ENCODE measurements at places on chromosomes 7 and 10.

- DNase-seq = no peak
Measured at GRCh38 chr7:142790555-142790954, 19.8 kb downstream of the PRSS2 start.

GRCh38 chr7:91228327-91228726, 35.9 kb upstream of the FZD1 start:
- no peak for DNase-seq

DNA sequence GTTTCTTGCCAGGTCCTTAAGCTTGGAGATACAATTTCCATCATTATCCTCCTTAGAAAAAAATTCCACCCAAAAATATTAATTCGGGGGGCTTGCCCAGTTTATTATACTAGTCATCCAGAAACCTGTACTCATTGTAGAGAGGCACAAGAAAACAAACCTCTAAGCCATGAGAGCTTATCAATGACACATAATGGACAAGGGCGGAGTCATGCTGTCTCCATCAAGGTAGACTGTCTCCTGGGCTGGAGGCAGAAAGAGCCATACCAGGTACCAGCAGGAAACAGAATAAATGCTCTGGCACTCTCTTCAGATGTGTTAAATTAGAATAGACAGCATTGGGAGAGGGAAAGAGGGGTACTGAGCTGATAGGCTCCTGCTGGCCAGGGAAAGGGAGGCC, 69.8 kb upstream of the GSDME start:
- DNase-seq = no peak

DNA sequence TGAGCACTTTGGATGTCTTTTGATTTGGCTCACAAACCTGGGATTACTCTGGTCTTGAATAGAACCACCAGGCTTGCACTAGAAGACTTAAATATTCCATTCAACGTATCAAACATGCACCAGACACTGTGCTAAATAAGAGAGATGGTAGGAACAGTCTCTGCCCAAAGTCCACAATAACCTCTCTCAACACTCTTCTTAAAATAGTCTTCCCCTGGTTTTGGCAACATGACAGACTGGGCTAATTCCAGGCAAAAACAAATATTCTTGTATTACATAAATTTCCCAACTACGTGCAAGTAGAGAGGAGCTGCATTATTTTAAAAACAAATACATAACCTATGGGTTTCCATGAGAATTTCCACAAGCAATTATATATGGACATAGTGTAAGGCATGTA, 64.8 kb upstream of the PAPSS2 start:
- no peak for DNase-seq

DNA sequence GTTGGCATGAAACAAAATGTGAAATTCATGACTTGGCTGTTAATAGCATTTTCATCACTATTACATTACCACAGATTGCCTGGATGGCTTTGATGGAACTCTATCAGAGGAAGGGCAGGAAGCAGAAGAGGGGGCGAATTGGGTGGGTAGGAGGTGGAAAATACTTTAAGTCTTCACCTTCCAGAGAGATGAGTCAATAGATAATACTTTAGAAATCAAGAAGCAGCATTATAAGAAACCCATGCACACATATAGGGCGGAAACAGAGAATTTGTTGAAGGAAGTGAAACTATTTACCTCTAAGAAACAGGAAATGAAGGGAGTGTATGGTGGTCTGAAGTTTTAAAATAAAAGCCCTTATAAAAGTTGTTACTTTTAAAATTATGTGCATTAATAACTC, 152.1 kb upstream of the TARP start:
- no peak for DNase-seq

DNA sequence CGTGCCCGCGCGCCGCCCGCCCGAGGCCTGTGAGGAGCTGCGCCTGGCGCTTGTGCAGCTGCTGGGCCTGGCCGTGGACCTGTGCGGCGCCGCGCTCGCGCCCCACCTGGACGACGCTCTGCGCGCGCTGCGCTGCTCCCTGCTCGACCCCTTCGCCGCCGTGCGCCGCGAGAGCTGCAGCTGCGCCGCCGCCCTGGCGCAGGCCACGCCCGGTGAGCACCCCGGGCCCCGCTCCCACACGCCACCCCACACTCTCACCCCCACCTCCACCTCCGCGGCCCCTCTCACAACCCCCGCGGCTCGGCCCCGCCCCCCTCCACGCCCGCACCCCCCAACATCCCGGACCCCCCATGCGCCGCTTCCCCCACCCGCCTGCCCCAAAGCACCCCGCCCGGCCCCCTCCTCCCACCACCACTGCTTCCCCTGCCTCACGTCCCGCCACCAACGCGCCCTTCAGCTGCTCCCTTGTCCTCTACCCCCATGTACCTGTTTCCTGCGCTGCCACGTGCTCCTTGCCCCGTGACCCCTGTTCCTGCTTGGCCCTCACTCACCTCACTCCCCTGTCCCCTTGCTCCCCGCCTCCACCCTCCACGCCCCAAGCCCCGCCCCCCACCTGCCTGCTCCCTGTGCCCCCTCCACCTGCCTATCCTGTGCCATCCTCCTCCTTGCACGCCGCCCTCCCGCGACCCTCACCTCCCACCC, at the start of gene PRKAR1B:
Gene PRKAR1B, minus strand, starts transcription at position 178 of the 702 bp plus-strand sequence. CDS start 15,776 bp downstream, outside the sequence.
- no peak for DNase-seq

GRCh38 chr7:66356277-66356721, 151.2 kb downstream of the TPST1 start:
- DNase-seq = no peak

- no peak for DNase-seq
Measured at GRCh38 chr10:90856964-90857634, 740 bp downstream of the HTR7 start.

DNA sequence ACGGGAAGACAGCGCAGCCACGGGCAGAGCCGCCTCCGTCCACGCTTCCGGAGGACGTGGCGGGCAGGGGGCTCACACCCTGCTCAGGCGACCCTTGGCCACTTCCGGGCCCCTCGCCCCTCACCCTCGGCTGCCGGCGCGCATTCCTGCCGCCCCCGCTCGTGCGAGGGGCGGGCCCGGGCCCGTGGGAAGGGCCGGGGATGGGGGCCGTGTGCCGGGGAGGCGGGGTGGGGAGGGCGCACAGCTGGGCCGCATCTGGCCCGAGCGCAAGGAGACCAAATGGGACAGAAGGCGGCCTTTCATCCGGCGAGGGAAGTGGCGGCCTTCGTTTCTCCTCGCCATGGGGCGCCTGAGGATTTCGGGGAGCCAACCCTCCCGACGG, 846 bp upstream of the LFNG start:
- no peak for DNase-seq

All from D721Med (cell line).